Thyroid gland (tissue), 4 donors: ENCODE measurements at places on chromosomes 16 and 17. TPM values are rescaled to one million over a fixed set of nuclear protein-coding genes. Genes with fewer than 3 reads are reported as not detected.

OSGIN1 gene
- total RNA-seq = 14.5 TPM

CORO1A gene
- 14.8 TPM for total RNA-seq

FBXW10B gene
- 18.4 TPM for total RNA-seq

ST6GALNAC2 gene
- total RNA-seq = 51.1 TPM

SDR42E1 gene
- total RNA-seq = 8.4 TPM

VEZF1 gene
- total RNA-seq = 91.9 TPM

CD19 gene
- not detected for total RNA-seq

CYBA gene
- 383 TPM for total RNA-seq

TPPP3 gene
- total RNA-seq = 2.3 TPM

GRCh38 chr17:74859459-74860228 lies at the start of gene GRIN2C:
Gene GRIN2C, minus strand, starts transcription at chr17:74859885. Its CDS starts 4,793 bp downstream, at chr17:74855092.
- no peaks in the 10 kb centered on the region for H3K36me3 ChIP-seq
- peaks cover 3% of the 10 kb centered on the region for H3K27me3 ChIP-seq
- peak; percentile 48 for DNase-seq
- peak within 1 kb of the TSS; percentile 57 for H3K4me3 ChIP-seq

DNA sequence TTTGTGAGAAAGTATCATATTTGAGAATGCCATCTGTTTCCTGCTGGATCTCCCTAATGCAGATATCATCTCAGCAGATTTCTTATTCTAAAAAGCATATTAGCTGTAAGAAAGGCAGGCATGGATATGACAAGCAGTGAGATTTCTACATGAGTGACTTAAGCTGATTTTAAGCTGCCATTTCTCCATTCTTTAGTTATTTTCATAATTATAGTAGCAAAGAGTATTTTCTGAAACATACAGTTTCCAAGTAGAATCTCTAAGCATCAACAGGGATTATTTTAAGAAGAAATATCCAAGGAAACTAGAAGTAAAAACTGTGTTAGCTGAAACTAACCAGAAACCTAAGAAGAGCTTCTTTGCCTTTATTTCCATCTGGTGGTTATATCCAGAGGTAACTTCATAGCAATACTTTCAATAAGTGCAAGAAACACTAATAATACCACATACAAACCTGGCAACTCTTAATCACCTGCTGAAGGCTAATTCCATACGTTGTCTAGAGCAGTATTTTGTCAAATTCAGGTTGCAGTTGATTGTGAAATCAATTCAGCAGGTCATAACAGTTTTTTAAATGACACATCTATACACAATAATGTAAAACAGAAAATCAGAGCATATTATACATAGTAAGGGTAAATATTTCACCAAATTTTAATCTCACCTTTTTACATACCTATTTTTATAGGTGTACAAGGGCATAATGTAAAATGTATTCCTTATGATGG lies 42.2 kb downstream of the CFDP1 start:
- H3K36me3 ChIP-seq = no peaks in the 10 kb centered on the region
- H3K4me1 ChIP-seq = no peaks in the 10 kb centered on the region

GRCh38 chr16:57335366-57335765 lies 23.2 kb upstream of the CCL22 start:
- H3K4me3 ChIP-seq = no peak overlapping the region
- H3K27me3 ChIP-seq = no peaks in the 10 kb centered on the region
- H3K4me1 ChIP-seq = peaks cover 9% of the 10 kb centered on the region
- DNase-seq = no peak
- H3K36me3 ChIP-seq = no peaks in the 10 kb centered on the region
- no peak overlapping the region for H3K27ac ChIP-seq

- DNase-seq = no peak
- no peaks in the 10 kb centered on the region for H3K4me1 ChIP-seq
- no peaks in the 10 kb centered on the region for H3K36me3 ChIP-seq
- no peak overlapping the region for H3K27ac ChIP-seq
- H3K27me3 ChIP-seq = no peaks in the 10 kb centered on the region
These were observed 1.2 kb downstream of the AQP8 start for GRCh38 chr16:25217921-25218320.

DNA sequence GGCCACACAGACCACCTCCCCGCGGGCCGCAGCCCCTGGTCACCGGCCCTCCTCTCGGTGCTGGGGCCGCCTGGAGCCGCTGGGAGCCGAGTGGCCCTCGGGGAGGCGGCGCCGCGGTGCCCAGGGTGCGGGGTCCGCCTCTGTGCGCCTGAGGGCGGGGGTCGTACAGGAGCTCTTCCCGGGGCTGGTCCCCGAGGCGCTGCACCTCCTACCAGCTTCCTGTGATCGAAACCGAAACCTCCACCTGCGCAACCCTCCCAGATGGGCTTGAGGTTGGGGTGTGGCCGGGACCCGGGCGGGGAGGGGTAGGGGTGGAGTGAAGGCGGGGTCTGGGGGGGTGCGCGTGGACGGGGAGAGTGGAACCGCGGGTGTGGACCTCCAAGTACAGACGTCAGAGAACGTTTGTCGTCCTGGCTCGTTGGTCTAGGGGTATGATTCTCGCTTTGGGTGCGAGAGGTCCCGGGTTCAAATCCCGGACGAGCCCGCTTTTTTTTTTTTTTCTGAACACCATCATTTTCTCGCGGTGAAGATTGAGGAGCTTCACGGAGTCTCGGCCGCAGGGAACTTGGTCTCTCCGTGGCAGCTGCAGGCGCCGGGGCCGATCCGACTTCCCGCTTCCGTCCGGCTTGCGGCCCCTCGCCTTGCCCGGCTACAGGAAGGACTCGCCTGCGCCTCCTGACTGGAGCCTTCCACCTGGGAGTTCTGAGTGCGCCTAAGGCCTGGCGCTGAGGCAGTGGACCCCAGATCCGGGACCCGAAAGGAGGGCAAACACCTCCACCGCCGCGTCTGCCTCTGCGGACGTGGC lies 23.9 kb downstream of the ZNF213 start:
- H3K27ac ChIP-seq = peak overlapping the region; percentile 93
- peak; percentile 88 for DNase-seq
- H3K27me3 ChIP-seq = no peaks in the 10 kb centered on the region
- peak overlapping the region; percentile 83 for H3K4me3 ChIP-seq

DNA sequence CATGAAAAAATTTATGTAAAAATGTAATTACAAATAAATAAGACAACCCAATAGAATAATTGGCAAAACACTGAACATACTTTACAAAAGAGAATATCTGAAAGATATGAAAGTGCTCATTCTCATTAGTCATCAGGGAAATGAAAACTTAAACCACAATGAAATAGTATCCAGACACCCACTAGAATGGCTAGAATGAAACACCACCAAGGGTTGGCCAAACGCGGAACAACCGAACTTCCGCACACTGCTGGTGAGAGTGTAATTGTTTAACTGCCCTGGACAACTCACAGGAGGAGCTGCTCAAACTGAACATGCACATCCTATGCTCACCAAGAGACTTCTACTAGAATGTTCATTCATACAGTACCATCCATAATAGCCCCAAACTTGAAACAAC lies 5.8 kb upstream of the ZDHHC7 start:
- H3K27ac ChIP-seq = no peak overlapping the region
- no peak for DNase-seq
- no peak overlapping the region for H3K4me3 ChIP-seq
- H3K36me3 ChIP-seq = no peaks in the 10 kb centered on the region
- H3K27me3 ChIP-seq = no peaks in the 10 kb centered on the region

GRCh38 chr17:28159004-28159403 lies 116.5 kb downstream of the NLK start:
- H3K4me1 ChIP-seq = no peaks in the 10 kb centered on the region
- H3K4me3 ChIP-seq = no peak overlapping the region
- no peaks in the 10 kb centered on the region for H3K27me3 ChIP-seq
- no peak for DNase-seq
- H3K36me3 ChIP-seq = no peaks in the 10 kb centered on the region
- H3K27ac ChIP-seq = no peak overlapping the region

DNA sequence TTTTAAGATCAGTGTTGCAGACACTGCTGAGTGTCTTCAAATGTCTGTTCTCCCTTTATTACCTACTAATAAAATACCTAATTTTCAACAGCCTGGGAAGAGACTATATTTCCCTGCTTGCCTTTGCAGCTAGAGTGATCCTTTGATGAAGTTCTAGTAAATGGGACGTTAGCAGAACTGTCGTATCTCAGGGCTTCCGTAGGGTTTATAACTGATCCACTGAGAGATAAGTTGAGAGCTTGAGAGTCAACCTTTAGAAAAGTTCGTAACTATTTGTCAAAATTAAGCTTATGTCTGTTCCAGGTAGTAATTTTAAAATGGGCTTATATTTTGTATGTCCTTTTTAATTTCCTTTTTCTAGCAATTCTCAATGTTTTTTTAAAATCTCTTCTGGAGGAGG lies 527.0 kb downstream of the MAF start:
- peaks cover 32% of the 10 kb centered on the region for H3K4me1 ChIP-seq
- no peak overlapping the region for H3K4me3 ChIP-seq
- H3K36me3 ChIP-seq = no peaks in the 10 kb centered on the region
- no peak for DNase-seq

DNA sequence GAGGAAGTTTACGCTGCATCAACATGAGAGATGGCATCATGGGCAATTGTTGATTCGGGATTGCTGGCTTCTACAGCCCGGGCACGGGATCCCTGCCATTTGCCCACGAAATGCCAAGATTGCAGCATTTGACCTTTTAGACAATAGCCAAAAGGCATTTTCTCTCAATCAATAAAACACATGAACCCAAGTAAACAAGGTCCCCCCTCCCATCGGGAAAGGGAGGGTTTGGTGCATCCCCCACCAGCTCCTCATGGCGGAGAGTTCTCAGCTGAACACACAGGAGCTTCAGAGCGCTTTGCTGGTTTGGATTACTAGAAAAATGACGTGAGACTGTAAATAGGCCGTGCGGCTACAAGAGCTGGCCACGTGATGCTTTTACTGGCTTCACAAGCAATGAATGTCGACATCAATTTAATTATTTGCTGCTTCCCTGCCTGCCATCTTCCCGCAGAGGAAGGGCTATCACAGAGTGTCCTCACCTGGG lies 147.6 kb downstream of the C16orf95 start:
- H3K27ac ChIP-seq = no peak overlapping the region
- no peaks in the 10 kb centered on the region for H3K36me3 ChIP-seq
- H3K4me3 ChIP-seq = no peak overlapping the region
- H3K27me3 ChIP-seq = no peaks in the 10 kb centered on the region
- DNase-seq = no peak

- H3K4me1 ChIP-seq = no peaks in the 10 kb centered on the region
- no peaks in the 10 kb centered on the region for H3K36me3 ChIP-seq
- no peak overlapping the region for H3K27ac ChIP-seq
- no peaks in the 10 kb centered on the region for H3K27me3 ChIP-seq
These were observed 31.3 kb upstream of the C17orf78 start for GRCh38 chr17:37344519-37344918.

DNA sequence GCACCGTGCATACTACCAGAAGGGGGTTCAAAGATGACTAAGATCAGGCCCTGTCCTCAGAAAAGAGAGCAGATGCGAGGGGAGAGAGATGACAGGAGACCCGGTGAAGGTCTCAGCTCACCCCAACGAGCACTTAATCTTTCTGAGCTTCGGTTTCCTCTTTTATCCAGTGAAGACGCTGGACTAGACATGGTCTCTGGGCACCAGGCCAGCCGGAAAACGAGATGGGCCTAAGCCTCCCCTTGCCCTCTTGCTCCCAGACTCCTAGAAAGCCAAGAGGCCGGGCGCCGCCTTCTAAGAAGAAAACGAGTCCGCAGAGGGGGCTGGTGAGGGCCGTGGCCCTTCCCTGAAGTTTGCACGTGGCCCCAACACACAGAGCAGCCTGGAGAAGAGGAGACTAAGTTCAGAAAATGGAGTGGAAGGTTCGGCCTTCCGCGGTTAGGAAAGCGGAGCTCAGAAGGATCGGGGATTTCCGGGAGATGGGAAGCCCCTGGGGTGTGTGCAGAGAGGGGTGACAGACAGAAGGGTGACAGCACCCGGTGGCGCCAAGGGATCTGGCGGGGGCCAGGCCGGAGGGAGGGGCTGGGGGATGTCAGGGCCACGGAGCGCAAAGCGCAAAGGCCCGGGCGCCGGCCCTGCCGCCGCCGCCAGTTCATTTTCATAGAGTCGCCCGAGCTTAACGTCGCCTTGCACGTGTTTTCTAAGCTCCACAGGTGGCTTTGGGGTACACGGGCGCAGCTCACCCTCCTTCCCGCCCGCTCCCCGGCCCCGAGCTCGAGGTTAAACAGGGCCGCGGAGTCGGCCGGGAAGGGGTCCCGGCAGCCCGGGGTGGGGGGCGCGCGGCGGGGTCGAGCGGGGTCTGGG lies 42.1 kb upstream of the BHLHA9 start:
- H3K27ac ChIP-seq = no peak overlapping the region
- no peaks in the 10 kb centered on the region for H3K36me3 ChIP-seq
- DNase-seq = no peak

GRCh38 chr17:39173080-39173479 lies 7.1 kb upstream of the ARL5C start:
- H3K36me3 ChIP-seq = no peaks in the 10 kb centered on the region
- H3K4me3 ChIP-seq = no peak overlapping the region
- no peaks in the 10 kb centered on the region for H3K4me1 ChIP-seq
- no peaks in the 10 kb centered on the region for H3K27me3 ChIP-seq
- no peak for DNase-seq

DNA sequence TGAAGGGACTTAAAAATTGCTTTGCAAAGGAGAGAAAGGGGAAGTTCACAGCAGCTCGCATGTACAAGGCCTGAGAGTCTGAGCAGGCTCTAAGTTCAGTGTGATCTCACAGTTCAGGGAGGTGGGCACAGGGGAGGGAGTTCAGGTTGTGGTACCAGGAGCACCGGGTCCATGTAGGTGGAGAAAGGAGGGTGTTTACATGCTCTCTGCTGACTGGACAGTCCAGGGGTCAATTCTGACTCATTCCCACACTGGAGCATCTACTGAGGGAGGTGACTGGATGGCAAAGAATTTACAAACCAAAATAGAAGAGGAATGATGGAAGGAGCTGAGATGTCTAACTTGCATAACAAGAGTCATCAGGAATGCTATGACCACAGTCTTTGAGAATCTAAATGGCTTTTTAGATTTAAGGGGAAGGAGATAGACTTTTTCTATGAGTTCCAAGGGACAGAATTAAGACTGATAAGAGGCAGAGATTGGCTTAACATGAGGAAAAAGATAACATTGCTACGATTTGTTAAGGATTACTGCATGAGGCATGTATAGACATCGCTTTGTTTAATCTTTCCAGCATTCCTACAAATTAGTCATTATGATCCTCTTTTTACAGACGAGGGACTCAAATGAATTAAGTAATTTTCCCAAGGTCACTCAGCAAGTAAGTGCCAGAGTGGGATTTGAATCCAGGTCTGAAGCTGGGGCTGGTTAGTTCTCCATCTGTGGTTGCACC lies 29.9 kb downstream of the MIS12 start:
- H3K27ac ChIP-seq = no peak overlapping the region
- H3K27me3 ChIP-seq = no peaks in the 10 kb centered on the region
- H3K4me3 ChIP-seq = no peak overlapping the region

- DNase-seq = no peak
- H3K36me3 ChIP-seq = peaks cover 34% of the 10 kb centered on the region
These were observed at the start of gene DNASE1L2 for GRCh38 chr16:2236337-2237101. Gene DNASE1L2, plus strand, starts transcription at chr16:2236444. Its CDS starts 373 bp downstream, at chr16:2236817.
